ENCODE measurements at places on chromosomes 4 and X. TPM values are rescaled to one million over a fixed set of nuclear protein-coding genes. Genes with fewer than 3 reads are reported as not detected.

ANKRD50 gene
- 42.7 TPM for total RNA-seq

NUP62CL gene
- total RNA-seq: not detected

GRID2 gene
- under 0.01 TPM for total RNA-seq

MAPK10 gene
- total RNA-seq: 26.1 TPM

GYPB gene
- not detected for total RNA-seq

MAGEC3 gene
- not detected for total RNA-seq

TLR6 gene
- total RNA-seq: 1.4 TPM

SPIN2B gene
- 10.6 TPM for total RNA-seq

RASL11B gene
- total RNA-seq: not detected

CYP4V2 gene
- total RNA-seq: 24.4 TPM

CCNB3 gene
- total RNA-seq: 0.26 TPM

NAP1L3 gene
- total RNA-seq: 18.6 TPM

AMBN gene
- total RNA-seq: not detected

CT45A2 gene
- total RNA-seq: not detected

RAB41 gene
- total RNA-seq: not detected

BTK gene
- not detected for total RNA-seq

UBE2K gene
- 15.6 TPM for total RNA-seq

RPA4 gene
- total RNA-seq: 0.79 TPM

IL2 gene
- not detected for total RNA-seq

GDI1 gene
- 111 TPM for total RNA-seq

SPANXA1 gene
- not detected for total RNA-seq

SPATA18 gene
- 10.1 TPM for total RNA-seq

PPP4R3C gene
- not detected for total RNA-seq

FMR1NB gene
- not detected for total RNA-seq

HSD17B13 gene
- total RNA-seq: under 0.01 TPM

IL3RA gene
- 0.26 TPM for total RNA-seq

HTN3 gene
- total RNA-seq: not detected

SRPK3 gene
- 0.56 TPM for total RNA-seq

ZCCHC18 gene
- 0.26 TPM for total RNA-seq

POU3F4 gene
- total RNA-seq: under 0.01 TPM

CT45A7 gene
- total RNA-seq: not detected

GPR50 gene
- total RNA-seq: not detected

COL25A1 gene
- total RNA-seq: 0.06 TPM

SMIM10 gene
- total RNA-seq: 6.8 TPM

CT45A3 gene
- not detected for total RNA-seq

CSAG3 gene
- not detected for total RNA-seq

TACR3 gene
- not detected for total RNA-seq

FAAH2 gene
- total RNA-seq: 0.25 TPM

SATL1 gene
- total RNA-seq: not detected

RXFP1 gene
- 23.9 TPM for total RNA-seq

PABPC4L gene
- 0.13 TPM for total RNA-seq

YIPF7 gene
- 0.12 TPM for total RNA-seq

C4orf36 gene
- 0.31 TPM for total RNA-seq

ANOS1 gene
- total RNA-seq: 16.5 TPM

CSAG2 gene
- not detected for total RNA-seq

C4orf50 gene
- not detected for total RNA-seq

DMRTC1 gene
- total RNA-seq: not detected

CPLX1 gene
- total RNA-seq: not detected

TMSB15B gene
- total RNA-seq: 1.6 TPM

SPACA5 gene
- not detected for total RNA-seq

RHOXF2 gene
- total RNA-seq: not detected
